ENCODE measurements at places on chromosomes 3 and 15. TPM values are rescaled to one million over a fixed set of nuclear protein-coding genes. Genes with fewer than 3 reads are reported as not detected.

- H3K4me3 ChIP-seq = no peak overlapping the region
- H3K36me3 ChIP-seq = no peaks in the 10 kb centered on the region
- no peaks in the 10 kb centered on the region for H3K4me1 ChIP-seq
- DNase-seq = no peak
Observed at GRCh38 chr15:88956906-88957305, 43.7 kb upstream of the MFGE8 start.

GRCh38 chr3:172885704-172886103, 135.2 kb downstream of the ECT2 start:
- H3K27me3 ChIP-seq = no peaks in the 10 kb centered on the region
- H3K4me3 ChIP-seq = no peak overlapping the region
- DNase-seq = no peak
- H3K27ac ChIP-seq = no peak overlapping the region
- H3K36me3 ChIP-seq = no peaks in the 10 kb centered on the region

- H3K4me1 ChIP-seq = peaks cover 2% of the 10 kb centered on the region
- no peak overlapping the region for H3K4me3 ChIP-seq
- H3K27ac ChIP-seq = no peak overlapping the region
- H3K27me3 ChIP-seq = no peaks in the 10 kb centered on the region
Observed at GRCh38 chr15:92971713-92972112, 71.6 kb downstream of the CHD2 start.

- no peaks in the 10 kb centered on the region for H3K27me3 ChIP-seq
- H3K36me3 ChIP-seq = no peaks in the 10 kb centered on the region
- no peak overlapping the region for H3K27ac ChIP-seq
- DNase-seq = peak; percentile 26
- H3K4me3 ChIP-seq = no peak overlapping the region
Observed at GRCh38 chr3:157865352-157866000, 240.7 kb downstream of the SHOX2 start.

GRCh38 chr3:46123646-46124045, 84.5 kb downstream of the CCR1 start:
- no peaks in the 10 kb centered on the region for H3K36me3 ChIP-seq
- H3K4me1 ChIP-seq = peaks cover 3% of the 10 kb centered on the region
- no peaks in the 10 kb centered on the region for H3K27me3 ChIP-seq
- DNase-seq = no peak
- H3K4me3 ChIP-seq = no peak overlapping the region

DNA sequence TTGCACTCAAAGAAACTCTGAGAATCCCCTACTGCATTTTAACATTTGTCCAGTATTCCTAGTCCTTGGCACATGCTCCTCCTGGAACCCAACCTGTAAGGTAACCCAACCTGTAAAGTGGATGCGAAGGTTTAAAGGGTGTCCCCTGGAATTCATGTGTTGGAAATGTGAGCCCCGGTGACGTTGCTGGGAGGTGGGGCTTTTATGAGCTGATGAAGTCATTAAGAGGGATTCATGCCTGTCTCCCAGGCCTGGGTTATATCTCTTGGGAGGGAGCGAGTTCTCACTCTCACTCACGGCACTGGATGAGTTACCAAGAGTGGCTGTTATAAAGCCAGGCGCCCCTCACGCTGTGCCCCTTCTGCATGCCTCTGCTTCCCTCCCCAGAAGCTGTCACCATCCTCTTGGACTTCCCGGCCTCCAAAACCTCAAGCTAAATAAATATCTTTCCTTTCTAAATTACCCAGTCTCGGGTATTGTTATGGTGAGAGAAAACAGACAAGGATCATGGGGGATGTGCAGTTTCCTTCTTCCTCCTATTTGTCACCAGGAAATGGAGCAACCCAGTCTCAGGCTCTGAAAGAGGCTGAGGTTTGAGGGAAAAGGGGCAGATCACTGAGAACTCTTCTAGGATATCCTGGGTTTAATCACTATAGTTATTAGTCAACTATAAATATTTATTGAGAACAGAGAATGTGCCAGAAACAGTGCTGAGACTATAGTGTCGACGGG, 7.6 kb downstream of the XXYLT1 start:
- H3K27me3 ChIP-seq = no peaks in the 10 kb centered on the region
- H3K4me1 ChIP-seq = peaks cover 20% of the 10 kb centered on the region
- DNase-seq = no peak
- H3K4me3 ChIP-seq = no peak overlapping the region

CACNA2D2 gene
- polyA plus RNA-seq = 5.3 TPM

SERPINI2 gene
- not detected for polyA plus RNA-seq

GOLGA8T gene
- polyA plus RNA-seq = not detected

MON1A gene
- polyA plus RNA-seq = 15.9 TPM

GOLGA8H gene
- polyA plus RNA-seq = 0.24 TPM

Measured in small intestine (tissue), 16 donors.